ENCODE measurements at places on chromosomes 16 and 17.

DNA sequence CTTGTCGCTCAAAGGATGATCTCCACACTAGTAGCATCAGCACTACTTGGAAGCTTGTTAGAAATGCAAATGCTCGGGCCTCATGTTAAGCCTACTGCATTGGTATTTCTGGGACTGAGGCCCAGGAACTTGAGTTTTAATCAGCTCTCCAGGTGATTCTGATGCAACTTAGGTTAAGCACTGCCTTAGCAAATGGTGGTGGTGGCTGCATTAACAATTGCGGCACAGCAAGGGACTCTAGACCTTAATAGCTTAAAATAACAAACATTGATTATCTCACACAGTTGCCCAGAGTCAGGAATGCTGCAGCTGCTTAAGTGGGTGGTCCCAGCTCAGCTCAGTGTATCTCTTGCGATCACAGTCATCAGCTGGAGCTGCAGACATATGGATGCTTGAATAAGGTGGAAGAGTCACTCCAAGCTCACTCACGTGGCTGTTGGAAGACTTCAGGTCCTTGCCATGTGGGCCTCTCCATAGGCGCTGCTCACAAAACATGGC, 25.8 kb downstream of the HS3ST3A1 start:
- DNase-seq: no peak

GRCh38 chr16:68236137-68236825, 354 bp upstream of the ESRP2 start:
- peak; percentile 26 for DNase-seq

DNA sequence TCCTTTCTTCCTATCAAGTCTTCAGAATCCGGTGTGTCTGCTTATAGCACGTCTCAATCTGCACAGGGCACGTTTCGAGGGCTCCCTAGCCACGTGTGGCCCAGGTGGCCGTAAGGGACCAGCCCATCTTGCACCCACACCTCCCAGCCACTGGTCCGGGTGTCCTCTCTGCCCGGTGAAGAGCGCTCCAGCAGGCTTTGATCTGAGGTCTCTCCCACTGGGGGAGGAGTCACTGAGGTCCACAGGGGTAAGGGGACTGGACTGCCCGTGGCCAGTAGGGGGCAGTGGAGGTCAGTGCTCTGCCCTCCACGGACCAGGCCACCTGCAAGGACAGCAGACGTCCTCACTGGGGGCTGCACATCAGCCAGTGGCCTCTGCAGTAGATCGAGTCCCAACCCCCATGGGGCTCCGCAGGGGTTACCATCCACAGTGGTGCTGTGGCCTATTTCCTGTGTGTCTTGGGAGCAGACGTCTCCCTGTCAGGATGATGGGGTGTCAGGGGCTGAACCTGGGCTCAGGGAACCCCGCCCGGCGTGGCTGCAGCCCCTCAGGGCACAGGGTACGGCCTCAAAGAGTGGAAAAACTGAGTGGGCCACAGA, 204.1 kb upstream of the CIBAR2 start:
- DNase-seq: no peak

- no peak for DNase-seq
Observed at GRCh38 chr17:79907850-79908249, 68.6 kb upstream of the CBX4 start.

DNA sequence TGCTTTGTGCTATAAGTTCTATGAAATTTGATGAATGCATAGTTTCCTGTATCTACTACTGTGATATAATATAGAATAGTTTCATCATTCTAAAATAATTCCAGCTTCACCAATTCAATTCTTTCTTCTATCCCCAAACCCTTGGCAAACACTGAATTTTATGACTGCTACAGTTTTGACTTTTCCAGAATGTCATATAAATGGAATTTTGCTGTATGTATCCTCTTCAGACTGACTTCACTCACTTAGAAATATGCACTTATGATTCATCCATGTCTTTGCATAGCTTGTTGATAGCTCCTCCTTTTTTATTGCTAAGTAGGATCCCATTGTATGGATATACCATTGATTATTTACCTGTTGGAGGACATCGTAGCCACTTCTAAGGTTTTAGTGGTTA, 89.1 kb upstream of the HS3ST3A1 start:
- DNase-seq: no peak

All from stimulated activated CD4-positive, alpha-beta T cell treated with anti-CD3 and anti-CD28 coated beads, Interleukin-15, amount 100 ng/mL, for 1 hour (primary cell).